Stimulated activated CD8-positive, alpha-beta memory T cell treated with anti-CD3 and anti-CD28 coated beads, Interleukin-4, amount 100 ng/mL, for 1 hour (primary cell): ENCODE measurements at places on chromosomes 4 and X.

GRCh38 chrX:18594079-18594478 is 77.8 kb downstream of the RS1 start:
- DNase-seq = no peak

GRCh38 chr4:184432127-184432922 is 42.0 kb downstream of the IRF2 start:
- DNase-seq = no peak

- DNase-seq = no peak
Measured at GRCh38 chr4:134756421-134756820, 554.8 kb upstream of the PABPC4L start.

- DNase-seq = no peak
Measured at GRCh38 chr4:55820279-55820678, 689 bp downstream of the EXOC1L start.

DNA sequence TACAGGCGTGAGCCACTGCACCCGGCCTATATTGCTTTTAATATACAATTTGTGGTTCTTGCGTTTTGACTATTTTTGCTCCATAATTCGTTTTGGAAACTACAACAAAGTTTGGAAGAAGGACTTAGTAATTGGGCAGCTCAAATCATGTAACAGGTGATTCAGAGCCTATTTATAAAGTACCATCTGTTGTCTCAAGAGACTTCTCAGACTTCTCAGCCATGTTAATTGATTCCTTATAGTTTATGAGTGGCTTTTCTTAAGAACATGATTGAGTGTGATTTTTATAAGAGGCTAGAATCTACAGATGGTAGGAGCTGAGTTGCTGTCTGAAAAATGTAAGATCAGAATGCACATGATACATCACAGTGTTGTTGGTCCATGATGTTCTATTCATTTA is 240.2 kb downstream of the ADGRL3 start:
- no peak for DNase-seq

DNA sequence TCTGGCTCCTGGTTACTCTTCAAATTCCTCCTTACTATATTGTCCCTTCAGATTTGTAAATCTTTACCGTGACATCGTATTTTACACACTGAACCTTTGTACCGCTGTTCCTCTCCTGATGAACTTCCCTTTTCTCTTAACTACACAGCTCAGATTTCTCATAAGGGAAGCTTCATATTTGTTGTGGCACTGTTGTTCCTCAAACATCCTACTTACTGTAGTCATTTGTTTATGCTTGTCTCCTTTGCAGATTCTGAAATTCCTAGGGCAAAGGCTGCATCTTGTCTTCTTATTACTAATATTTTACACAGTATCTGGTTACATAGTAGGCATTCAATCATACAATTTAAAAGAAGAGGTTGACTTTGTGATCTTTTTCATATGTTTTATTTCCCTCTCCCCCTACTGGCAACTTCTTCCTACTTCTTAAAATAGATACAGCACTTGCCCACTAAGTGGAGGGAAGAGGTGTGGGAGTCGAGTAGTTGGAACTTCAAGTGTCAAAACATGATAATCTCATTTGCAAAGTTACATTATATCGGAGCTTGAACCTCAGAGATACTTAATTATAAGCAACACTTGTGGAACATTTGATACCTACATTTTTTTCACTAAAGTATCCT is 50.0 kb downstream of the TET2 start:
- DNase-seq = no peak

- DNase-seq = no peak
Measured at GRCh38 chrX:103211012-103211715, 3.7 kb upstream of the BEX4 start.

GRCh38 chr4:152540293-152540674 is 4.4 kb upstream of the FBXW7 start:
- DNase-seq = no peak

GRCh38 chrX:126552313-126553022 is at the start of gene DCAF12L1:
TSS of gene DCAF12L1 (minus strand) at chrX:126552814. CDS start at chrX:126552608, 206 bp downstream.
- no peak for DNase-seq

DNA sequence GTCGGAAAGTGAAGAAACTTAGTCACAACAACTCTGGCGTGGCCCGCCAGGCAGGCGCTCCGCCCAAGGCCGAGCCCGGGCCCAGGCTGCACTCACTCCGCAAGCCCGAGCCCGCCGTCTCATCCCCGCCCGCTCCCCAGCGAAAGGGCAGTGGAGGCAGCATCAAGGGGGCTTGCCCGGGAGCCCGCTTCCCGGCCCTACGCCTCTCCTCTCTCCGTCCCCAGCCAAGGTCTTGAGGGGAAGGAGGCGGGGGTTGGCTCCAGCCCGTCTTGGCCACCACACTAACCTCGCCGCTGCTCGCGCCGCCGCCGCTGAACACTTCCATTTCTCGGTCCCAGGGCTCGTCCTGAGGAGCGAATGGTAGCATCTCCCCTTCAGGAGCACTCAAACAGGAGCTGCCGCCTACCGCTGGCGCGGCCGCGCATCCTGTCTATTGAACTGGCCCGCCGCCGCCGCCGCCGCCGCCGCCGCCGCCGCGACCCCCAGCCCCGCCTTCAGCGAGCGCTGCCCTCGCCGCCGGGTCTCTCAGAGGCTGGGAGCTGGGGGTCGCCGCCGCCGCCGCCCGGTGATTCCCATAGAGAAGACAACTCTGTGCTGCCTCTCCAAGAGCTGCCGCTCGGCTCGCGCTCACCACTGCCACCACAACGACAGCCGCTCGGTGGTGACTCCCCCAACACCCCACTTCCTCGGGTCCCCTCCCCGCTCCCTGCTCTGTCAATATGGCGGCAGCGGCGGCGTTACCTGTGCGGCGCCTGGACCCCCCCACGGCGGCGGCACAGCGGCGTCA is at the start of gene RPS6KA6:
RPS6KA6 (minus strand) TSS at position 667 of the 787 bp plus-strand sequence; CDS start at position 367, 300 bp downstream.
- DNase-seq = no peak

DNA sequence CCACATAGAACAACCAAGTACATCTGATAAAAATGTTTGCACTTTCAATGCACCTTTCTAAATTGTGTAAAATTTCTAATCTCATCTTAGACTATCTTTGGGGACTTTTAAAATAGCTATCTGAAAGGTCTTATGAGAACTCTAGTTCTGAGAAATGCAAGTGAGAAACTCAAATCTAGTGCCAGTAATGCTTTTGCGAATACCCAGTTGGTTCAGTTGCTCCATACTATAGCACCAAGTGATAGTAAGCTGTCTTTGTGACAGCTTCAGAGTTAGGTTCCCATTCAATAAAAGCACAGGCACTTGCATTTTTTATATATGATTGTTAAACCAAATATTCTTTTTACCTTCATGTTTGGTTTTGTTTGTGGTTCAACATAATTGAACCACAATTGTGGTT is 4.5 kb upstream of the ITM2A start:
- DNase-seq = no peak

DNA sequence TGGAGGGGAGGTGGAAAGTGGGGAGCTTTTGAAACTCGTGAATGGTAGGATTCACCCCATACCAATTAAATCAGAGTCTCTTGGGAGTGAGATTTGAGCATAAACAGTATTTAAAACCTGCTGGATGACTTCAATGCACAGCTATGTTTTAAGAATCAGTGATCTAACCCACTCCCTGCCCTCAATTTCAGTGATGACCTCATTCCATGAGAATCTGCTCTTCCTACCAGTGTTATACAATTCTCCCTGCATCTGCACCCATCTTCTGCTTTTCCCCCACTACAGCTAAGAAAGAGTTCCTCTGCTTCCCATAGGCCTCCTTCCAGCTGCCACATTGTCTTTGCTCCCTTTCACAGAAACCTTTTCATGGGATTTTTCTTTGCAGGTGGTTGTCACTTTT is 18.3 kb upstream of the H2AZ1 start:
- no peak for DNase-seq

GRCh38 chrX:129831091-129831885 is 12.4 kb downstream of the ZDHHC9 start:
- no peak for DNase-seq

- DNase-seq = no peak
Measured at GRCh38 chr4:129821963-129822362, 726.0 kb downstream of the C4orf33 start.

- no peak for DNase-seq
Measured at GRCh38 chr4:751676-752075, 46.0 kb downstream of the PCGF3 start.

GRCh38 chrX:123504047-123504446 is 228.8 kb downstream of the THOC2 start:
- no peak for DNase-seq
